ENCODE measurements at places on chromosomes 7 and 10.

DNA sequence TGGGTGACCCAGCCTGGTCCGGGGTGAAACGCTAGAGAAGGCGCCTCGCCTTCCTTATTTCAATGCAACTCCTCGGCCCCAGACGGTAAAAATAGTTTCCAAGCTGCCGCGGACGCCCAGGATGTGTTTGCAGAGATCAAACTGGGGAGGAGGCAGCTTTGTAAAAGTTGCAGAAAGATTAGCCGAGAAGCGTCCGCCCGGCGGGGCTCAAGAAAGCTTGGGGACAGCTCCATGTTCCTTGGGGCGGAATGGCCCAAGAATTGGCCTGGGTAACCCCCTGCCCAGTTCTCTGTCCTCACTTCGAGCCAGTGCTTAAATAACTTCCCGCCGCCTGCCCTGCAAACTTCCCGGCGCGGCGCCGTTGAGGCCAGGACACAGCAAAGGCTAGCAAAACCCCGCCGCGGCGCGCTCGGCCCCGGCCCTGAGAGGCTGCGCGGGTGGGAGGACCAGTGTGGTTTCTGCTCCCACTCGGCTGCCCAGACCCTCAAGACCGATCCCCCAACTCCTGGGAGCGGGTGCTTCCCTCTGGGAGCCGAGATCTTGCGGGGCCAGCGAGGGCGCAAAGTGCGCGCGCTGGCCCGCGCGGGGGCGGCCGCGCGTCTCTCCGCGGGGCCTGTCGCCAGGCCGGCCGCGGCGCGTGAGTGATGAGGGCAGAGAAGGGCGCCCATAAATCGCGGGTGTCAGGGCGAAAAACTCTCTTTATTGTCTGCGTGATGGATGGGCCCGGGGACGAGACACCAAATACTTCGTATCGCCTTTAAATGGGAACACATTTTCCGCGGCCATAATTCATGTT, 6.3 kb upstream of the ZNF503 start:
- no peak for DNase-seq

DNA sequence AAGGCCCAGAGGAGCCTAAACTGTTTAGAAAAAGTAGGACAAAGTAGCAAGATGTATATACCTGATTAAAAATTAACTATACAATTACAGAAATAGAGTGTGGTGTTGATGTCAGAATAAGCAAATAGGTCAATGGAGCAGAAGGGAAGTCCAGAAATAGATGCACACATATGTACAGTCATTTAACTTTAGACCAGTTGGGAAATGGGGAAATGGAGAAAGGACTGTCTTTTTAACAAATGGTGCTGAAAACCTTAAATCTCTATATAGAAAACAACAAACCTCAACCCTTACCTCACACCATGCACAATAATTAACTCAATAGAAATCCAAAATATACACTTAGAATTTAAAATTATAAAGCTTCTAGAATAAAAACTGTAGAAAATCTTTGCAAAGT, 72.2 kb downstream of the CH25H start:
- no peak for DNase-seq

- DNase-seq: no peak
Measured at GRCh38 chr7:104878577-104878976, 135.4 kb upstream of the KMT2E start.

DNA sequence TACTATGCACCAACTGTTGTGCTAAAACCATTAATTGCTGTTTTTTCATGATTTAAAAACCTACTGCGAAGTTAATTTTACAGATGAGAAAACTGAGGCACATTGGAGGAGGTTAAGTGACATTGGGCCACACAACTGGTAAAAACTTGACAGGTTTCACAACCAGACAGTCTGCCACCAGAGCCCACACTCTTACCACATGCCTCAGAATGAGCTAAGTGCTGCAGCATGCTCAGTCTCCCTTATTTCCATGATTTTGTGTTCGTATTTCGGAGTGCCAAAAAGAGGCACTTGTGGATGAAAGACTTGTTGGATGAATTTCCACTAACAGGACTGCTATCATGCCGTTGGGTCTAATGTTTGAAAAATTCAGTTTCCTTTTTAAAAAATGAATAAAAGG, 77.4 kb downstream of the PCLO start:
- no peak for DNase-seq
